ENCODE measurements at places on chromosomes 6 and 20.

- DNase-seq = no peak
Observed at GRCh38 chr6:150083839-150084238, 14.9 kb upstream of the ULBP3 start.

DNA sequence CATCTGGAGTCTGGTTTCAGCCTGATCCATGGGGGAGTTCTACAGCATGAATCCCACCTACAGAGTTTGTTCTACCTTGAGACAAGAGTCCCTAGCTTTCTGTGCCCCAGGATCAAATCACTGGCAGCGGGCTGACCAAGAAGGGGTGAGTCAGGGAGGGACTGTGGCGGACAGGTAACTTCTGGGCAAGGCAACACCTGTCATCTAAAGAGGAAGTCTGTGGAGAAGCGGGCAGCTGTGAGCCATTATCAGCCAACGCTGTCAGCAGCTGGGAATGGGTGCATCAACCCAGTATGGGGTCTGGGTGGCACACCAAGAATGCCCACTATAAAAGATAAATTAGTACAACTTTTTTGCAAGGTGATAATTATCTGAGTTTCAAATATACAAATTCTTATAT, 45.9 kb downstream of the UBE3D start:
- no peak for DNase-seq

GRCh38 chr6:101302593-101302992, 90.9 kb upstream of the GRIK2 start:
- no peak for DNase-seq

- DNase-seq = peak; percentile 58
Observed at GRCh38 chr6:42963855-42964605, 3.5 kb downstream of the GNMT start.

Measured in glutamatergic neuron (in vitro differentiated cells).